NCI-H1930 (cell line): ENCODE measurements at places on chromosomes 11 and 22.

DNA sequence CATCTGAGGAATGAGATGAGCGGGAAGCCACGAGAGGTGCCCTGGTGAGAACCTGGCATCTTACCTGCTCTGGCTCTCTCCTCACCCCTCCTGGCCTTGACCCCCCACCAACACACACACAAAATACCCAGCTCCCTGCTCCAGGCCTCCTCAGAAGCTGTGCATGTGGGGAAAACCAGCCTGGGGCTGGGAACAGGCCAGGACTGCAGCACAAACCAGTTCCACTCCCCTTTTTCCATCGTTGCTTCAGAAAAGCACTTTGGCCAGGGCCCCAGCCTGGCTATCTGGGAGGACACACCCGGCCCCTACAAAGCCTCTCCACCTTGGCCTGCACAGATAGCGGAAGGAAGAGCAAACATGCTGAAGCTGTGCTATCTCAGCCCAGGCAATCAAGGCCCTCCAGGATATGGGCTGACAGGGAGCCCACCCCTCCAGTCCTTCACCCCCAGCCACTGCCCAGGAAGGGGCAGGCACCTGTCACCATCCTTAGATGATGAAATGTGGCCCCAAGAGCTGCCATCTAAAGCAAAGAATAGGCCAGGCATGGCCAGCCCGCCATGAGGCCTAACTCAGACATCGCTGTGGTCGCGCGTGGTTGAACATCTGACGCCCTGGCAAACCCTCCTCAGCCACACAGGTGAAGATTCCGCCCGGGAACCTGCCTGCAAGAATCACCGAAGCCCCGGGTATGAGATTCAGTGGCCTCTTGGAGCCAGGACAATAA, 35.4 kb downstream of the PISD start:
- no peak for DNase-seq

- no peak for DNase-seq
Observed at GRCh38 chr22:48438800-48439559, 1388.7 kb downstream of the BRD1 start.

- DNase-seq: no peak
Observed at GRCh38 chr22:17233348-17234043, 14.3 kb upstream of the ADA2 start.

DNA sequence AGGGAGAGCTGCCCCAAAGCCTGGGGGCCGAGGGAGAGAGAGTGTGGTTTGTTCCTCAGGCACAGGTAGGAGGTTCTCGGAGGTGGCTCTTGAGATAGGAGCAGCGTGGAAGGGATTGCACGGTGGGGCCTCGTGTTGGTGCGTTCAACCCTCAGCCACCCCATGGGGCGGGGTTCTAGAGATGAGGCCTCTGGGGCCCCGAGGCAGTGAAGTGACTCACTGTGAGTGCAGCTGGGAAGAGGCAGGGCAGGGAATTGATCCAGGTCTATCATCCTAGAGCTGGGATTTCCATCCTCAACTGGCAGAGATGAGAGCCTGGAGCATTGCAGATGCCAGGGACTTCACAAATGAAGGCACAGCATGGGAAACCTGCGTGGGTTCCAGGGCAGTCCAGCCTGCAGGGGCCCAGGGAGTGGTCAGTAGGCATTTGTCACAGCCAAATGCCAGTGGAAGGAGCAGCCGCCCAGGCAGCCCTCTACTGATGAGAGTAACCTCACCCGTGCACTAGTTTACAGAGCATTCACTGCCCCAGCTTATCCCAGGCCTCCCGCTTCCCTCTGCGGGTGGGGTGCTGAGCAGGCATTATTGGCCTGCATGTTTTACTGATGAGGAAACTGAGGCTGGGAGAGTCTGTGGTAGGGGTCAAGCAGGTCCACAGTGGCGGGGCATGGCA, 5.1 kb upstream of the SMARCB1 start:
- no peak for DNase-seq

- no peak for DNase-seq
Observed at GRCh38 chr11:61272731-61273130, 22.4 kb downstream of the VWCE start.

DNA sequence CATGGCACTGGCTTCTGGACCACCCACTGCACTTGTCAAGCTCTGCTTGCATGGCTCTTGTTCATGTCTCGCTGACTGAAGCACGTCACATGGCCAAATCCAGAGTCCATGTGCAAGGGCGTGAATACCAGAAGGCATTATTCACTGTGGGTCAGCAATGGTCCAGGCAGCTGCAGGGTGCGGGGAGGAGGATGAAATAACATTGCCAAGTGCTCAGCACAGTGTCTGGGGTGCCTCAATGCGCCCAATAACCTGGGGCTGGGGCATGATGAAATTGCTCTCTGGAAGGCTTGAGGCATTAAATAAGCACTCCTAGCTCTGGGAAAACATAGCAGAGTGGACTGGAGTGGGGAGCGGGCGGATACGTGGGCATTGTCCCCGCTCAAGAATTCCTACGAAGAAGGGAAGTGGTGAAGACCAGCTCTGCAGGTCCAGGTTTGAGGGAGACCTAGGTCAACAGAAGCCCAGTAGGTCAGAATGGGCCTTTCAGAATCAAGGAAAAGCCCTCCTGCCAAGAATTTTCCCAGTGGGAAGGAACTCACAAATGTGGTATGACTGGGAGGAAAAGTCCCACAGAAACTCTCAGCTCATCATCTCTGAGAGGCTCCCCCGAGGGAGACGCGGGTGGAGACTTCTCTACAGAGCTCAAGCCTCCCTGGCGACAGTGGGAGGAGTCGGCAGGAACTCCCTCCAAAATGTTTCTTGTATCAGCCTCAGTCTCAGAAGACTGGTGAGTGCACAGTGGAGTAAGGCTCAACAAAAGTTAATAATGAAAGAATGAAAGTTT, 15.3 kb upstream of the ACCSL start:
- DNase-seq: no peak

DNA sequence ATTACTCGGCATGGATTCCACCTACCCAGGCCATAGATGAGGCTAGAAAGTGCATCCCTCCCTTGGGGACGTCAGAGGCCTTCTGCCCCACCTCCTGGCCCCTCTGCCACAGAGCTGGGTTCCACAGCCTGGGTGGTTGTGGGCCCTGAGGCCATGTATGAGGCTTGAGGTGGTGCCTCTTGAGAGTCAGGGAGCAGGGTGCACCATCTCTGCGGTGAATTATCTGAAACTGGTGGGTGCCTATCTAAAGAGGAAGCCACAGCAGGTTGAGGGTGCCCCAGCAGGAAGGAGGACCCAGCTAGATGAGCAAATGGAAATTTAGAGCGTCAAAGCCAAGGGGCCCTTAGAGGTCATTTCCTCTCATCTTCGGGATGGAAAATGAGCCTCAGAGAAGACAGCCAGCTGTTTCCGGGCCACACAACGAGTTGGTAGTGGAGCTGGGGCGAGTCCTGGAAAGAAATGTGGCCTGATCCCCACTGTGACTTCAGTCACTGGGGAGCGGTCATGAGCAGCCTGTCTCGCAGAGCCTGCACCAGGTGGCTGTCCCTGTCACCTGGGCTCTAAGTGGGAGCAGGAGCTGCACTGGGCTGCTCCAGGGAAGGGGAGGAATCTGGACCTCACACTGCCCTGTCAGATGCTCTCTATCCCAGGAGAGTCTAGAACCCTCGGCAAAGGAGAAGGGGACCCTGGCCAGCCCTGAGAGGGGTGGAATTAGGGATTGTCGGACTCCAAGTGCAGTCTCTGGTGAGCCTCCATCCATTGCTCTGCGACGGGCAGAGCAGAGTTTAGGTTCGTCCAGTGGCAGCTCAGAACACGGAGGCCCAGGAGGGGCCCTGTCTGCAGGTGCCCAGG, 7.3 kb downstream of the ADORA2A start:
- DNase-seq: no peak

- DNase-seq: no peak
Observed at GRCh38 chr11:122399375-122399774, 256.1 kb upstream of the UBASH3B start.

GRCh38 chr11:70497536-70498075, 99.3 kb downstream of the CTTN start:
- no peak for DNase-seq

DNA sequence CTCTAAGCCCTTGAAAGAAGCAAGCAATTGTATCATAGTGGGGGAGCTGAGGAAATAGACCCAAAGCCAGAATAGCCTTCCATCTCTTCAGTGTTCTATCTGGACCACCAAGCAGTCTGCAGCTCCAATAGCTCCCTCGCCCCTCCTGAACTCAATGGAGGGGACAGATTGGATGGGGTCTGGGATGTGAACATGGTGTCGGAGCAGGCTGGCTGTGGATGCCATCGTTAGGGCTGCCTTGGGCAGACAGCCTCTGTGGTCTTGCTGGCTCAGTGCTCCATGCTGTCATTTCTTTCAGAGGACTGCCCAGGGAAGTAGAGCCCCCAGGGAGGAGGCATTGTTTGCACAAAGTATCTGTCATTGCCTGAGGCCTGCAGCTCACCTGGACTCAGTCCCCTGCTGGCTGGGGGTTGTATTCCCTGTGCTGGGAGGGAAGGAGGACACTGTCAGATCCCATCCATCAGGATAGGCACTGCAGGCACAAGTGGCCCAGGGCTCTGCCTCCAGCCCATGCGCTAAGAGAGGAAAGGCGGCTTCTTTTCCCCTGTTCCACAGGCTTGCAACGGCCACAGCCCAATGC, 537.7 kb downstream of the BUD13 start:
- no peak for DNase-seq

- no peak for DNase-seq
Observed at GRCh38 chr11:108589136-108589535, 4.4 kb downstream of the EXPH5 start.

GRCh38 chr11:59730896-59731565, 17.4 kb upstream of the OR10V1 start:
- DNase-seq: no peak

GRCh38 chr11:133934599-133935550, 21.9 kb downstream of the IGSF9B start:
- DNase-seq: no peak

- no peak for DNase-seq
Observed at GRCh38 chr11:127521413-127521812, 520.8 kb upstream of the KIRREL3 start.

- peak; percentile 82 for DNase-seq
Observed at GRCh38 chr11:78298291-78298771, 109.6 kb downstream of the USP35 start.

DNA sequence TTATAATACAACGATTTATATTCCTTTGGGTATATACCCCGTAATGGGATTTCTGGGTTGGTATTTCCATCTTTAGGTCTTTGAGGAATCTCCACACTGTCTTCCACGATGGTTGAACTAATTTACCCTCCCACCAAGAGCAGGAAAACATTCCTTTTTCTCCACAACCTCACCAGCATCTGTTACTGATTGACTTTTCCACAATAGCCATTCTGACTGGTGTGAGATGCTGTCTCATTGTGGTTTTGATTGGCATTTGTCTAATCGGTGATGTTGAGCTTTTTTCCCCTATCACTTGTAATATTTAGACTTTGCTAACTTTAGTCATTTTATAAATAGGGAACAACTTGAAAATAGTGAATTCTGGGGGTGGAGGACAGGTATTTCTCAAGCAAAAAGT, 58.1 kb downstream of the PPFIA1 start:
- DNase-seq: no peak

GRCh38 chr11:2580061-2580421, 119.8 kb downstream of the KCNQ1OT1 start:
- DNase-seq: no peak

GRCh38 chr11:2853401-2853800, 32.2 kb downstream of the CDKN1C start:
- DNase-seq: no peak

GRCh38 chr11:113376156-113376555, 11.4 kb upstream of the ANKK1 start:
- DNase-seq: no peak

GRCh38 chr11:83042964-83043711, 28.6 kb downstream of the RAB30 start:
- no peak for DNase-seq

GRCh38 chr11:44351006-44351660, 41.2 kb upstream of the ALX4 start:
- DNase-seq: no peak

DNA sequence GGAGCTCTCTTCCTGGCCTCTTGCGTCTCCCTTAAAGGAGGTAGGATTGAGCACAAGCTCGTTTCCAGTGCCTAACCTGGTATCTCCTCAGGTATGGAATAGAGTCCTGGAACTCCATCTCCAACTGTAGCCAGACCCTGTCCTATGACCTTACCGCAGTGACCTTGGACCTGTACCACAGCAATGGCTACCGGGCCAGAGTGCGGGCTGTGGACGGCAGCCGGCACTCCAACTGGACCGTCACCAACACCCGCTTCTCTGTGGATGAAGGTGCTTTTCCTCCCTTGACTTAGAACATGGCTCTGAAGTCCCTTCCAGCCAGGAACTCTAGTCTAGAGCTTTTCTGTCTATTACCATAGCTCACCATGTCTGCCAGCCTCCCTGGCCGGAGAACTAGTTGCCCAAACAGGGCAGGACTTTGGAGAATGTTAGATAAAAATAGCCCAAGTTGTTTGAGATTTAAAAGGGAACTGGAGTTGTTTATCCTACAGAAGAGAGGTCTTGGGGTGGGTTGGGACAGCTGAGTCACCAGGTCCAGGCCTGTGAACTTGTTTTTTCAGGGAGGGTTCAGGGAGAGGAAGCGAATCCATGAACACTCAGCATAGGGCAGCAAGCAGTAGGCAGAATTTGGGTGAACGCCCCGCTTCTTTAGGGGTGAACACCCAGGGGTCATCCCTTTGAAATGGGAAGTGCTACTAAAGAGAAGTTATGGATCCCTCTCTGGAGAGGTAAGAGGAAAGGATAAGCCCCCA, 3.3 kb downstream of the IL10RA start:
- DNase-seq: no peak

DNA sequence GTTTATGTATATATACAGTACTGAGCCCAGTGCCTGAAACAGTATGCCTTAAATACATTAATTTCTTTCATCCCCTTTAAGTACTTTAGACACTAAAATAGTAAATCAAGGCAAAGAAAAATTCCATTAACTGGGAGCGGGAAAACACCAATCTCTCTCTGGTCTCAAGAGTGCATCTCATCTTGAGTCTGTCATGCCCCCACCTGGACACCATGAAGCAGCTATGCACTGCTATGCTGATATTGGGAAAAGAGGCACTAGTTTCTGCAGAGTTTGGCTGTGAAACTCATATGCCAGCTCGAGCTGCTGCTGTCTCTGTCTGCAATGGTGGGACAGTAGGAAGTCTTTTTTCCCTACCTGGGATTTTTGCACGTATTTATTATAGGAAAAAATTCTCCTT, 754.4 kb upstream of the RAG2 start:
- DNase-seq: no peak

DNA sequence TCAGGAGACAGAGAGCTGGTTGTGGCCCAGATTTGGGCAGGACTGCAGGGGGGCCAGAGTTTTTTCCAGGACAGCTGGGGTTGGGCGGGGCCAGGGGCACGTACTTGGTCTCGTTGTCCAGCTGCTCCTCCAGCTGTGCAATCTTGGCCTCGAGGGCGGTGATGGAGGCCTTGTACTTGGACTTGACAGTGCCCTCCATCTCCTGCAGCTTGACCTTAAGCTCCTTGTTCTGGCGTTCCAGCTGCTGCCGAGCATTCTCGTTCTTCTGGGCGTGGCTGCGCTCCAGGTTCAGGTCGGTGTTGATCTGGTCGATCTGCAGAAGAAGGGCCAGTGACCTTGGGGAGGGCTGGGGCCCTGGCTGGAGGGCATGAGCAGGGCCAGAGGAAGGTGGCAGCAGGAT, 32.1 kb downstream of the APOL1 start:
- DNase-seq: no peak

- DNase-seq: no peak
Observed at GRCh38 chr11:27842290-27842689, 142.0 kb upstream of the BDNF start.
